ENCODE measurements at places on chromosomes 2 and 18. TPM values are rescaled to one million over a fixed set of nuclear protein-coding genes. Genes with fewer than 3 reads are reported as not detected.

The SERPINB2 gene
- 67.6 TPM for total RNA-seq

- DNase-seq: peak; percentile 4
Observed at GRCh38 chr2:169119851-169120250, 50.5 kb downstream of the DHRS9 start.

DNA sequence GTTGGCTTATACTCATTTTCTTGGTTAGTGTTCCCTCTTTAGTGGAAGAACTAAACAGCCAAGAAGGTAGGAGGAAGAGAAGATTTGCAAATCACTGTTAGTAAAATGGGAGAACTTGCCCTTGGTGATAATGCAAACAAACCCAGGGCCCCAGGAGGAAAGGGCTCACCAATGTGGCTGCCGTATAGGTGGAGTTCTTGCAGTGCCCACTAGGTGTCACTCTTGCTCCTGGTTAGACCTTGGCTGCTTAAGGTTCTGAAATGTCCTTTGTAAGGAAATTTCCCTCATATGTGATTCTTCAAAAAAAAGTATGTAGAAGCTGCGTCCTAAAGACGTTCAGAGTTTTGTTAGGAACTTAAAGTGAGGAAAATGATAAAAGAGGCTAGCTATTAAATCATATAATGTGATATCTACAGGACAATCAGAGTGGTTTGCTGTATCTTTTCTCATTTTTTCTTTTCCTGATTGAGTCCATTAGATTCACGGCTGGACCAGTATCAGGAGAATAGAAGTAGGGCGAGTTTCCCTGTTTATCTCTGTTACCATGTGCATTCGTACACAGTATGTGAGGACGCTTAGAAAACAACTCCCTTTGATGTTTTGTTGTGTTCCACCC, 48.6 kb downstream of the RPIA start:
- peak; percentile 83 for DNase-seq

DNA sequence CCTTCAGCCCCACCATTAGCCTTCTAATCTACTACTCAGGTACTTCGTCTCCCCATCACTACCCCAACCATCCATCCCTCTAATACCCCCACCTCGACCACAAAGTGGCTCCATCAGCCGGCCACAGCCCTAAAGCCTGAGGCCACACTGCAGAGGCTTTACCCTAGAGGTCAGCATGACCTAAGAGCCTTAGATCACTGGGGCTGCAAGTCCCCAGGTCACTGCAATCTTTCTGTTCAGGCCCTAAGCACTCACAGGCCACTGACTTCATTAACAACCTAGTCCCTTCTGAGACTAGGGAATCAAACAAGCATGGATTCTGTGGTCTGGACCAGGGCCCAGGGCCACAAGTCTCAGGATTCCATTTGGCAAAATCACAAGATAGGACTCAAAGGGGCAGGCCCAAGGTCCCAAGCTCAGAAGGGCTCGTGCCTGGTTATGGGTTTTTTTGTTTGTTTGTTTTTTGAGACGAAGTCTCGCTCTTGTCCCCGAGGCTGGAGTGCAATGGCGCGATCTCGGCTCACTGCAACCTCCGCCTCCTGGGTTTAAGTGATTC, 37.0 kb upstream of the PKDCC start:
- peak; percentile 76 for DNase-seq
